Activated naive CD8-positive, alpha-beta T cell treated with anti-CD3 and anti-CD28 coated beads for 36 hours (primary cell): ENCODE measurements at places on chromosomes 13 and 19.

GRCh38 chr19:51607077-51607476 lies 23.1 kb downstream of the SIGLEC5 start:
- DNase-seq = peak; percentile 57

DNA sequence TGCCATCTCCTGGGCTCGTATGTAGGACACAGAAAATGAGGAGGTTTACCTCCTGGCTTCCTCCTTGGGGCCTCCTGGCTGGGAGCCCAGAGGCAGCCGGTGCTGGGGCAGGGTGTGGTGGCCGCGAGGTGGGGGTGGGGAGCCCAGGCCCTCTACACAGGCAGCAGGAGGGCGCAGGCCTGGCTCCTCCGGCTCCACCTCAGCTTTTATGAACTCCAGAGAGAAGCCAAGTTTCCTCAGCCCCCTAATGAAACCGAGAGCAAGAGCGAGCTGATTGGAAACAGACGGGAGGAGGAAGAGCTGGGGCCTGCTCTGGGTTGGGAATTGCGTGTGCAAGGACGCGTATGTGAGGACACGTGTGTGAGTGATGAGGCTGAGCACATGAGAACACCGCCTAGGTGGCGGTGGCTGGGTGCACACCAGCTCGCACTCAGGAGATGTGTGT lies 23.1 kb downstream of the LYL1 start:
- no peak for DNase-seq

GRCh38 chr19:19305696-19306095 lies 14.6 kb downstream of the SUGP1 start:
- DNase-seq = no peak

DNA sequence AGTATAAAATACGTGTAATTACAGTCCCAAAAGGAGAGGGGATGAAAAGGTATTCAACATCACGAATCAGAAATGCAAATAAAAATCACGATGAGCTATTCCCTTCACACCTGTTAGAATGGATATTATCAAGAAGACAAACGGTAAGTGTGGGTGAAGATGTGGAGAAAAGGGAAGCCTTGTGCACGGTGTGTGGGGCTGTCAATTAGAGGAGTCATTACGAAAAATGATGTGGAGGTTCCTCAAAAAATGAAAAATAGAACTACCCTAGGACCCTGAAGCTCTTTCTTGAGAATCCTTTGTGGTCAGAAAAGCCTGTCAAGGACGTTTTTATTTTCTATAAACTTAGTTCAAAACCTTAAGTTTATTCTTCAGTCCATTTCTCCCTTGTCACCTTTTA lies 19.4 kb downstream of the NLRP11 start:
- no peak for DNase-seq

- no peak for DNase-seq
These were observed 2.9 kb downstream of the LDLR start for GRCh38 chr19:11092181-11092538.

DNA sequence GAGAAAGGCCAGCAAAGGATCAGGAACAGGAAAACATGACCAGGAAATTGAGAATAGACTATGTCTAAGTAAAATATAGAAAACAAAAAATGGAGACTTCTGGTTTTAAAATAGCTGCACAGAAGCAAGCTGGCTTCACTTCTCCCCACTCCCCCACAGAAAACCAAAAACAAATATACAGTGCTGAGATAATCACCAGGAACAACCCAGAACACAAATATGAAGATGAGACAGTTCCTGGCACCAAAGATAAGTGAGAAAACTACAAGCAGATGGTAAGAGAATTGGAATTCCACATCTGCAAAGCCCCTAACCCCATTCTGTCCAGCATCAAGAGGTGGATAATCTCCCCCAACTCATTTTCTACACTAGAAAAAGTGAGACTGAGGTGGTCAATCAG lies 397.7 kb downstream of the SUCLA2 start:
- DNase-seq = no peak
